ENCODE measurements at places on chromosomes 7 and 10. TPM values are rescaled to one million over a fixed set of nuclear protein-coding genes. Genes with fewer than 3 reads are reported as not detected.

DNA sequence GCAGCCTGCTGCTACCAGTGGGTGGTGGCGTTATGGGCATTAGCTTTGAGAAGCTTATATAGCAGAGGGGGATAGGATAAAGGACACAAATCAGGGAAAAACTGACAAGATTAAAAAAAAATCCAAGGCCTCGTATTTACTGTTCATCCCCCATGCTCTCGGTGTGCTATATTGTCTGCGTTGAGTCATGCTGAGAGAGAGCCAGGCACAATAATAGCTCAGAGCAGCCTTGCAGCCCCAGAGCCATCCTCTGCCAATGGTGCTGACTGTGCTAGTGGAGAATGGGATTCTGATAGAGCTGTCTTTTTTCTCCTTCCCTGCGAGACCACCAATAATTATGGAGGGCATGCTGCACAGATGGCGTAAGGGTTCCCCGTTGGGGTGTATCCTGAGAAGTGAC is 51.7 kb upstream of the FZD1 start:
- no peak for DNase-seq

Gene NANOS1
- total RNA-seq: 9.3 TPM

- no peak for DNase-seq
Measured at GRCh38 chr10:74842301-74842954, 16.0 kb downstream of the KAT6B start.

DNA sequence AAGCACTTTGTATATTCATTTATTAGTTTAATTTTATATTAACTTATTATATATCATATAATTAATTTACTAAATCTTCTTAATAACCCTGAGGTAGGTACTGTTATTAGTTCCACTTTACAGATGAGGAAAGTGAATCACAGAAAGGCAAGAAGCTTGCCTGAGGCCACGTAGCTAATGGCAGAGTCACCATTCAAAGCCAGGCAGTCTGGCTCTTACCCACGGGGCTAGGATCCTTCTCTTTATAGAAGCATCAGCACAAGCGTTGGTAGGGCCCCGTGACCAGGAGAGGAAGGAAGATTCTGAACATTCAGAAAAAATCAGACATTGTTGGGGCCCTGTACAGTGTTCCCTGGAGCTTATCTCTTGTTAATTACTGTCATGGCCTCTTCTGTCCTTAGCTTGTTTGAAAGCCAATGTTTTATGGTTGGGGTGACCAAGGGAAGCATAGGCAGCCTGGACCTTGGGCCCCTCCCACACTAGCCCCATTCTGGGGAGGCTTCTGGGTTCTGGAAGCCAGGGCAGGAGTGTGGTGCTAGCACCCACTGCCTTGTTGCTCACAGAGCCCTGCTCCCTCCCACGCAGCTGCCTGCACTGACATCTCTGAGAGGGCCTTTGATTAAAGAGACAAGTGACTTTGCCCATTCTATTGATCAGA is 31.1 kb upstream of the SLF2 start:
- no peak for DNase-seq

- DNase-seq: no peak
Measured at GRCh38 chr7:11130012-11130411, 156.3 kb downstream of the PHF14 start.

Gene FGFBP3
- total RNA-seq: 9.5 TPM
